Mesendoderm (in vitro differentiated cells): ENCODE measurements at places on chromosomes 13 and 19.

DNA sequence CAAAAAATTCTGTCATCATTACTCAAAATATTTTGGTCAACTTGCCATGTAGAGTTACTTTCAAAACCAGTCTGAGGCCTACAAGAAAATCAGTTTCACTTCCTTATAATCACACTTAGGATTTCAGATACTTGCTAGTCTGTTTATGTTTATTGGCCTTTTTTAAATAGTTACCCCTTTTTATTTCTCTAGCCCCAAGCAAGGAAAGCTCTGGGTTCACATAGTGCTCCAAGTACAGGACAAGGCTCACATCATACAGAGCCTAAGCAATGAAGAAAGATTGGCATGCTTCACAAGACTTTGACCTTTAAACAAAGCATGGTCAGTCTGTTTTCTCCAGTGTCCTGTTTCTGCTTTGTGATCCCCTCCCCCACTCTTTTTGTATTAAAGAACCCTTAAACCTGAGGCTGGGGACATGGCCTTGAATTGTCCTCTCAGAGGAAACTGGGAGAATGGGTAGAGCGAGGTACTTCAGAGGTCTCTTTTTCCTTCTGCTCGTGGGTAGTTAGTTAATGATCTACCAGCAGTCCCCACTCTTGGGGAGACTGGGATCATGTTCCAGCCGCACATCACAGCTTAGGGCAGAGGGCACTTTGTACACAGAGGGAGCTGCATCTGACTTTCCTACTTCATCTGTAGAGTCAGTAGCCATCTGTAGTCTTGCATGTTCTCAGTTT is 30.7 kb downstream of the CEACAM1 start:
- no peak for DNase-seq

DNA sequence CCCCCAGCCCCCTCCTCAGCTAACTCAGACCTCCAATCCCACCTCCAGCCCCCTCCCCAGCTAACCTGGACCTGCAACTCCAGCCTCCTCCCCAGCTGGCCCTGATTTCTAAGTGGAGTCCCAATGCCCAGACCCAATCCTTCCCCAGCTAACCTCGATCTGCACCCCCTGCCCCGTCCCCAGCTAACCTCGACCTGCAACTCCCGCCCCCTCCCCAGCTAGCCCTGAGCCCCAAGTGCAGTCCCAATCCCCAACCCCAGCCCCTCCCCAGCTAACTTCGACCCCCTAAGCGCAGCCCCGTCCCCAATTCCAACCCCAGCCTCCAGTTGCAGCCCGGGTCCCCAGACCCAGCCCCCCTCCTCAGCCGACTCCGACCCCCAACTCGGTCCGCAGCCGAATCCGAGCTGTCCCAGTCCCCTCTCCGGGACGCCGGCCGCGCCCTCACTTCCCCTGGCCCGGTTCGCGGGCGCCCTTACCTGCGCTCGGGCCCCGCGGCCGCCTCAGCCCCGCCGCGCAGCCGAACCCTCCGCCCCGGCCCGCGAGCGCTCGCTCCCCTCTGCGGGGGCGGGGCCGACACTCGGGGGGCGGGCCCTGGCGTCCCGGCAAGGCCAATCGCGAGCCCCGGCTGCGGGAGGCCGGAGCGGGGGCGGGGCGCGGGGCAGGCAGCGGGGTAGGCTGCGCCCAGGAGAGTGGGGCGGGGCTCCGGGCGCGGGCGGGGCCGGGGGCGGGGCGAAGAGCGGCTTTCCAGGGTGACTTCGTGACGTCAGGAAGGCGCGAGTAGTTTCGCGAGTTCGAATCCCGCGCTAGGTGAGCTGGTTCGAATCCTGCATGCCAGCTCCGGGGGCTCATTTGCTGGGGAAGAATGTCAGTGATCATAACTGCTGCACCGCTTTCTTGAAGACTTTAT is at the start of gene GNG7:
Gene GNG7, minus strand, starts transcription at position 525 of the 907 bp plus-strand sequence. CDS start 182,006 bp downstream, outside the sequence.
- peak; percentile 93 for DNase-seq

GRCh38 chr13:100231176-100231575 is 142.3 kb downstream of the PCCA start:
- DNase-seq: no peak

DNA sequence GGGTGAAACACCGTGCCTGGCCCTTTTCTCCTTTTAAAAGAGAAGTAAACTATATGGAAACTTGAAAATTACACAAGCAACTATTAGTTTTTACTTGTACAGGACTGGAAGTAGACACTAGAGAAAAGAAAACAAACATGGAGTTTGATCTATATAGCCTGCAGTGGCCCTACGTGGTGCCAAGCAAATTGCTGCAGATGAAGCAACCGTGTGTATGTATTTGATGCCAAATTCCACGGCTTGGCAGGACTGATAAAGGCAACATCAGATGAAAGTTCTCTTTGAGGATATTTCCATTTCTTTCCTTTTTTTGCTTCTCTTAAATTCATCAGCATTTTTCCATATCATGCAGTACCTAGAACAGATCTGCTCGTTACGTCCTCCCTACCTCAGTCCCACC is 49.8 kb downstream of the ATP8A2 start:
- no peak for DNase-seq

GRCh38 chr13:72379581-72379980 is 347.8 kb downstream of the MZT1 start:
- DNase-seq: no peak

- DNase-seq: peak; percentile 27
Measured at GRCh38 chr13:48475230-48475629, 57.6 kb downstream of the RCBTB2 start.

- DNase-seq: peak; percentile 89
Measured at GRCh38 chr19:28103921-28104320, 1109.0 kb downstream of the UQCRFS1 start.

- peak; percentile 11 for DNase-seq
Measured at GRCh38 chr13:87124785-87125074, 546.4 kb upstream of the SLITRK5 start.

DNA sequence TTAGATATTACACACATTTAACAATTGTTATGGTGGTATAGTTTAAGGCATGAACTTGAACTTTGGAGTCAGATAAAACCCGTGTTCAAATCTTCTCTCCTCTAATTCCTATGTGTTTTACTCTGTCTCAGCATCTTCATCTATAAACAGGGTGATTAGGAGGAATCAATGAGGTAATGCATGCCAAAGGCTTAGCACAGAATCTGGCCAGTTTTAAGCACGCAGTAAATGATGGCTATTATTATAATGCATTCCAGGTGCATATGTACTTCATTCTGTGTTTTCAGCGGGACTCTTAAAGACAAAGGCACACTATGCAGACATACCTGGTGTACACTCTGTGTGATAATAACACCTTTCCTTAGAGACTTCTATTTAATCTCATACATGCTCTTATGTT is 88.0 kb upstream of the FRY start:
- no peak for DNase-seq
